ENCODE measurements at places on chromosomes 1 and 21.

GRCh38 chr1:85198864-85199263 lies 2.0 kb downstream of the SYDE2 start:
- peak; percentile 41 for DNase-seq

DNA sequence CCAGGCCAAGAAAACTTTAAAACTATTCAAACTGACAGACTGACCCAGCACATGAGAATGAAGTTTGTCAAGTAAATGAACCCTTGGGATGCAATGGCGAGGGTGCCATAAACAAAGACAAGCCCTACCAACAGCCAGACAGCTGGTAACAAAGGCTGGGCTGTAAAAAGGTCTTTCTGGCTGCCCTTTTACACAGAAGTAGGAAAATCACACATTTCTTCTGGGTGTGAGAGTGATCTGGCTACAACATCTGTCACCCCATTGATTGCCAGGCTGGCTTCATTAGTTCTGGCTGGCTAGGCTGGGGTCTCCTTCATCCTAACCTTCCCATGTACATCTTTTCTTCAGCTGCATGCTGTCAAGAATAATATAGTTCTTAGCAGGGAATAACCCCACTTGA lies 83.6 kb upstream of the FOXD3 start:
- no peak for DNase-seq

GRCh38 chr1:189787201-189787600 lies 690.5 kb downstream of the BRINP3 start:
- DNase-seq: peak; percentile 26

GRCh38 chr1:30875916-30876315 lies 32.6 kb downstream of the SDC3 start:
- DNase-seq: no peak
